ENCODE measurements at places on chromosomes 13 and 19.

DNA sequence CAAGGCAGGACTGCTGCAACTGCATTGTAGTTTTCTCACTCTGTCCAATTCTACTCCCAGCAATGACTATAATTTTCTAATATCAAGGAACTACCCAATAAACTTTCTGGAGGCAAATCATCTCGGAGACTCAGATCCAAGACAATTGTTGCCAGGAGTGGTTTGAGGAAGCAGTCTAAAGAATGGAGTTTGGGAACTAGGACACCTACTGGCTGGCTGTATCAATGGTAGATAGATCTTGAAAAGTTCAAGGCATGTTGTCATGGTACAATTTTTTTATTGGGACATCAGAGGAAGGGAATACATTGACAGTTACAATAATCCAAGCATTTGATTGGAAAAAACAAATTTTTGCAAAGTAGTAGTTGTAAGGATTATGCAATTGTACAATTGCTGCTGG, 648.3 kb upstream of the SLITRK6 start:
- DNase-seq = no peak

GRCh38 chr19:19642506-19643157, 825 bp downstream of the GMIP start:
- DNase-seq = no peak

- DNase-seq = peak; percentile 26
Observed at GRCh38 chr13:34376483-34376882, 558.5 kb downstream of the RFC3 start.

GRCh38 chr13:72246396-72246795, 379.4 kb upstream of the DACH1 start:
- no peak for DNase-seq

DNA sequence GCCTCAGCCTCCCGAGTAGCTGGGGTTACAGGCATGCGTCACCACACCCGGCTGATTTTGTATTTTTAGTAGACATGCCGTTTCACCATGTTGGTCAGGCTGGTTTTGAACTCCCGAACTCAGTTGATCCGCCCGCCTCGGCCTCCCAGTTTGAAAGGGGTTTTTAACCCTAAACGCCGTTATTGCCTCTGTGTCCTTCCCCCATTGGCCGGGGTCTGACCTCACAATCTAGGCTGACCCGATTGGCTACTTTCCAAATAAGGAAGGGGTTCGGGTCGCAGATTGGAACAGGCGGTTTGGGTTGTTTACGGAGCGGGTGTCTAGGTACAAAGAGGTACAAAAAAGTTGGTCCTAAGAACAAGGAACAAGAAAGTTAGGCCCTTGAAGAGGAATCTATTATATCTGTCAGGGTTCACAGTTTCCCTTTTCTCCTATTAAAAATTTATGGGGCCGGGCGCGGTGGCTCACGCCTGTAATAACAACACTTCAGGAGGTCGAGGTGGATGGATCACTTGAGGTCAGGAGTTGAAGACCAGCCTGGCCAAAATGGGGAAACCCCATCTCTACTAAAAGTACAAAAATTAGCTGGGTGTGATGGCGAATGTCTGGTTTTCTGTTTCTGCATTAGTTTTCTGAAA, 1.0 kb downstream of the ZNF253 start:
- DNase-seq = no peak
